ENCODE measurements at places on chromosomes 11 and 22.

DNA sequence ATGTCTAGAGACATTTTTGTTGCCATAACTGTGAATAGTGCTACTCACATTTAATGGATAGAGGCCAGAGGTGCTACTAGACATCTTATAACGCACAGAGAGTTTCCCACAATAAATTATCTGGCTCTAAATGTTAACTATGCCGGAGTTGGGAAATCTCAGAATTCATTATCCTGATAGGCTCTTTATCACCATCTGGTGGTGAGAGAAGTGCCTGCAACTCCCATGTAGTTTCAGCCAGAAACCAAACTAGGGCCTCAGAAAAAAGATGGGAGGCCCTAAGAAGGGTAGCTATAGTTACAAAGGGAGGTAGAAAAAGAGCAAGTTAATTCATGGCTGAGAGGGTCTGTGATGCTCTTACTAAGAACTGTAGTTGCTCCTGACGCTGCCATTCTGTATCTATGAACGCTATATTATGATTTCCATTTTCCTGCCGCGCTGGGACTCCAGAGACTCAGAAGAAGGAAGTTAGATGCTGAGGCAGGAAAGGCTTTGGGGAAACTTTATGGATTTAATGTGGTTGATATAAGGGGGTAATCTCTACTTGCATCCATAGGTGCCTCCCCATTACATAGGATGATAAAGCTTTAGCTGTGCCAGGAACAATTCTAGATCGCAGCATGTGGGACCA is 22.9 kb upstream of the MRPL17 start:
- no peak for DNase-seq

GRCh38 chr11:9838961-9839360 is 175.1 kb downstream of the SWAP70 start:
- DNase-seq = no peak

DNA sequence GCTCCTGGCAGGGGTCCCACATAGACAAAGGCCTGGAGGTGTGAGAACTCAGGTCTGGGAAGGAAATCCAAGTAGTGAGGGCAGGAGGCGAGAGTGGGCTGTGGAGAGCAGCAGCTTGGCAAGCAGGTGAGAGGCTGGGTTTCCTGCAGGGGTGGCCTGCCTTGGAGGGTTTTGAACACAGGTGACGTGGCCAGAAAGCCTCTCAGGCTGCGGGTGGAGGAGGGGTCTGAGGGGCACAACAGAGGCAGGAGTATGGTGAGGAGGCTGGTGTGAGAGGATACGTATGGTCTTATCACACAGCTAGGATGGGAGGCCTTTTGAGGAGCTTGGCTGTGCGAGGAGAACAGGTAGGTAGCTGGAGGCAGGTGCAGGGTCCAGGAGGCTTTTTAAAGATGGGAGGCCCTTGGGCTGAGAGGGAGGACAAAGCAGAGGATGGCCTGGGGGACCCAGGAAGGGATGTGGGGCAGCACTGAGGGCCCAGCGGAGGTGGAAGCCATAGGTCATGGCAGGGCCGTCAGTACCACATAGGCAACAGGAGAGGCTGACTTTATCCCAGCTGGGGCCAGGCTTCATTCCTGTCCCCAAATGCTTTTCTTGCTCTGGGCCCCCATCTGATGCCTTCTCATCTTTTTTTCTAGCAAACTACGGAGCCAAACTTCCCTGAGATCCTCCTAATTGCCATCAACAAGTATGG is 84.4 kb downstream of the MYO7A start:
- no peak for DNase-seq

GRCh38 chr11:14443638-14444037 is 56.0 kb downstream of the COPB1 start:
- no peak for DNase-seq

- DNase-seq = no peak
Observed at GRCh38 chr11:70778883-70779282, 380.6 kb downstream of the CTTN start.

DNA sequence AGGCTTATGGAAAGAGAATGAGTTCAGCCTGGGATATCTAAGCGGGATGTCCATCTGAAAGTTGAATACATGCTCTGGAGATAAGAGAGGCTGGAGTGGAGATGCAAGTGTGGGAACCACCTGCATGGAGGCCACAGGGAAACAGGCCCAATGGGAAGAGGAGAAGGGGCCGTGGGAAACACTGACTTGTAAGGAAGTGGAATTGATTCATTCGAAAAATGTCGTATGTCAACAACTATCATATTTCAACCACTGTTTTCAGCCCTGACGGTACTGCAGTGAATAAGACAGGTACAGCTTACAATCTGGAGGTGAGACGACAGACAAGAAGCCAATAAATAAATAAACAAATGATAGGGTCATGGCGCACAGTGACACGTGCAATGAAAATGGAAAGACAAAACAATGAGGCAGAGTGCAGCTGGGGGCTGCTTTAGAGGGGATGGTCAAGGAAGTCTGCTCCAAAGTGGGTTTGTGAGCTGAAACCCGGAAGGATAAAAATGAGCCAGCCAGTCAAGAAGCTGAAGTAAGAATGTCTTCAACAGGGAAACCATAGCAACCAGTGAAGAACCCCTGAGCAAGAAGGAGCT is 35.9 kb downstream of the EFCAB6 start:
- DNase-seq = no peak

GRCh38 chr11:12445001-12445400 is 67.6 kb downstream of the PARVA start:
- no peak for DNase-seq

DNA sequence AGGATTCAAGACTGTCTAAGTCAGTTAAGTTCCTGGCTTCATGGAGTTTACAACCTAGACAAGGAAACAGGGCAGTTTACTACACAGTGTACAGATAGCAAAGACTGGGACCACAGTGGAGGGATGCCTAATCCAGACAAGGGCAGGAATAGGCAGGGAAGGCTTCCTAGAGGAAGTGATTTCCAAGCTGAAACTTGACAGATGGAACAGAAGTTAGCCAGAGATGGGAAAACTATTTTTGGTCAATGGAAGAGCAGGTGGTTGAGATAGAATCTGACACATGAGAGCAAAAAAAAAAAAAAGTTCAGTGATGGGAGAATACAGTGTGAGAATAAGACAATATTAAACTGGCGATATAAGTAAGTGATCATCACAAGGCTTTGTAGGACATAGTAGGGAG is 1.3 kb downstream of the COA4 start:
- no peak for DNase-seq

- no peak for DNase-seq
Observed at GRCh38 chr11:27571154-27571810, 64.7 kb upstream of the LIN7C start.

DNA sequence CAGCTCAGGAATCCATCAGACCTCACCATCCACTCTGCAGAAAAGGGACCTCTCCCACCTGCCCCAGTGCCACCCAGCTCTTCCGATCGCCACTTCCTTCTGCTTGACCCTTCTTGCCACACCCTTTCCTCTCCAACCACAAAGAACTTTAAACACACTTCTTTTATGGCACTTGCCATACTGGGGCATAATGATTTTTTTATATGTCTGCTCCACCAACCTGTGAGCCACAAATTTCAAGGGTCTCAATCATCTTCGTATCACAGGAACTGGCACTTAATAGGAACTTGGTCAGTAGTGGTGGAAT is 11.7 kb upstream of the MYH9 start:
- no peak for DNase-seq

- DNase-seq = no peak
Observed at GRCh38 chr11:127448101-127448500, 447.5 kb upstream of the KIRREL3 start.

DNA sequence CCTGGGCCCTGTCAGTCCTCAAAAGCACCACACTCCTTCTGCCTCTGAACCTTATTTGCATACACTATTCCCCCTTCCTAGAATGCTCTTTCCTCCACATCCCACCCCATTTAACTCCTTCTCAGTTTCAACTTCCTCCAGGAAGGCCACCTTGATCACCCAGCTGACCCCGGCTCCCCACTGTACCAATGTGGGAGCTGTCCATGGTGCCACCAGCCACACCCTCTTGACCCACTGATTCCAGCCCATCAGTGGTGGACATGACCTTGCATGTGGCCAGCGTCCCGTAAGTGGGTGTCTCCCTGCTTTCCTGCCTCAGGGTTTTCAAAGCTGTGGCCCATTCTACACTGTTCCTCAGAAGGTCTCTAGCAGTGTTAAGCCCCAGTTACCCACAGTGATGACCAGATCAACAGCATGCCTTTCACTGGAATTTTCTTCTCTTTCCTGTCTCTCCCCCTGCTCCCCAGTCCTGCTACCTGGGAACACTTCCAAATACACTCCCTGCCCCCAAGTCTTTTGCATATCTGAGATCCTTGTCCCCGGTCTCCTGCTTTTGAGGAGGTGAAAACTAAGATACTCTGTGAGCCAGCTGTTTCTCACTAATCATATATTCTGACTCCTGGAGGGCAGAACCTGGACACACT is 346.6 kb downstream of the MN1 start:
- no peak for DNase-seq

- no peak for DNase-seq
Observed at GRCh38 chr11:83836883-83837654, 550.9 kb upstream of the CCDC90B start.
